Muscle of arm (tissue), 14 donors: ENCODE measurements at places on chromosomes 5 and 9. TPM values are rescaled to one million over a fixed set of nuclear protein-coding genes. Genes with fewer than 3 reads are reported as not detected.

- DNase-seq = no peak
Observed at GRCh38 chr5:32889078-32889477, 178.0 kb downstream of the NPR3 start.

GRCh38 chr5:23482642-23483041, 24.8 kb upstream of the PRDM9 start:
- DNase-seq = no peak

- DNase-seq = peak; percentile 29
Observed at GRCh38 chr9:112711050-112711689, 6.7 kb downstream of the INIP start.

The FAM151B gene
- polyA plus RNA-seq = 5.0 TPM

DNA sequence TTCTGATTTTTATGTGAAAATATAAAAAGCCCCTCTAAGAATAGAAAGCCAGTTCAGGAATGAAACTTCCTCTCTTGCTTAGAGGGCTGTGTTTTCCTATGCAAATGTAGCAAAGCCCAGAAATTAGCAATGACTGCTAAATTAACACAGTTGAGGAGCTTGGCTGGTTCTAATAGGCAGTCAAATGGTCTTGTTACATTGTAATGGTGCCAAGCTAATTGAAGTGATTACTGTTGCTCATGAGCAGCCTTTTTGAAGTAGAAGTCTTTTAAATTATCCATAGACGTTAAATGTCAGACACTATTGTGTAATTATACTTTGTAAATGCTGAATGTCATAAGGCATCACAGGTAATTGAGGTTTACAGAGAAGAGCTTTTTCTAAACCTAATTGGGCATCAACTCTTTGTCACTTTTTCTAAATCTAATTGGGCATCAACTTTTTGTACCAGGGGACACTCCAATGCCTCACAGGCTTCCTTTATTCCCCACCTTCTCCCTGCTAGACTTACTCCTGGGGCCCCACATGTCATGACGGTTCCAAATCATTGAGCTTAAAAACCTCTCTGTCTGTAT, 229.1 kb downstream of the PSAT1 start:
- DNase-seq = no peak

DNA sequence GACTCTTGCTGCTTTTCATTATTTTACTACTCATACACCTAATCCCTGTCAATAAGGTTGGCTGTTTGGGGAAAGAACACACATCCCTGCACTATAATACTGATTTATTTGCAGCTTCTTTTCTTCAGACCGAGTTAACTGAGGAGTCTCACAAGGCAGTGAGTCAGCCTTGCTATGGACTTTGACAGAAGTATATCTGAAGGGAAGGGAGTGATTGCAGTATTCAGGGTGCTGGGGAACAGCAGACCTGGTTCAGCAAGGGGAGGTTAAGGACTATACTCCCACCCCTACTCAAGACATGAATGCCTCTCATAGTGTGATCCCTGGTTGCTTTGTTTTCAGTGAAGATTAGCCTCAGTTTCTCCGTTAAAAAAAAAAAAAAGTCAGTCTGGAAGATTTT, 99.8 kb downstream of the TLE4 start:
- DNase-seq = no peak

DNA sequence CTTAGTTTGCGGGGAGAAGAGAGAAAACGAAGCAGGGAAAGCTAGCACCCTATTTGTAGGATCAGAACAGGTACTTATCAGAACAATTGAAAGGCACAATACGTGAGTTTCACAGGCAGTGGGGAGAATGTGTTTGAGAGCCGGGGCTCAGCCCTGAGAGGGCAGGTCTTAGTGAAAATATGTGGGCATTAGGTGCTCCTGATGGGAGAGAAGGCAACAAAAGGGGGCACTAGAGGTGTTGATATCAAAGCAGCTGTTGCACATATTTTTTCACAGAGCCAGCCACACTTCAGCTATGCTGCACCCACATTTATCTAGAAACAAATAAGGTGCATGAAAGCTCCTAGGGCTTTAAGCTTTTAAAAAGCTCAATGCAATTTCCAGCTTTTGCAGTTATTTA, 99.7 kb upstream of the MAN2A1 start:
- no peak for DNase-seq

DNA sequence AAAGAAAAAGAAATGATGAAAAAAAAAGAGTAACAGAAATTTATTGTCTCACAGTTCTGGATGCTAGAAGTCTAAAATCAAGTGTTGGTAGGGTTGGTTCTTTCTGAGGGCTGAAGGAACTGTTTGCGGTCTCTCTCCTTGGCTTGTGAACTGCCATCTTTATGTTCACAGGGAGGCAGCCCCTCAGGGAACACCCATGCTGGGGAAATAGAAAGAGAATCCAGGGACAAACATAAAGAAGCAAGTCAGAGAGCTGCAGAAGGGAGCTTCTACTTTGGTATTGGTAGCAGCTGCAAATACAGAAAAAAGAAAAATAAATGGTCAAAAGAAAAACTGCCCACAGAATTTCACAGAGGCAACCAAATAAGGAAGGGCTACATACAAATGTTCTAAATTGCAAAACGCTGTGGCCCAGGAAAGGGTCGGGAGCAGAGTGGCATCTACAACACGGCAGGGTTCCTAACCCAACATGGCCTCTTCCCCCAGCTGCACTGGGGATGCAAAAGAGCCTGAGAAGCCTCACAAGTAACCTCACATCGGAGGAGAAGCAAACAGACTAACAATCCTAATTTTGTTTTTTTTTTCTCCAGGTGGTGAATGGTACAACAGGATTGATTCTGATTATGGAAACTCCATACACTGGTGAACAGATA, 37.4 kb downstream of the ELOVL7 start:
- DNase-seq = no peak
